ENCODE measurements at places on chromosomes 7 and 10.
A peak's percentile ranks its signal among the peaks of the same experiment; 100 is the strongest.

DNA sequence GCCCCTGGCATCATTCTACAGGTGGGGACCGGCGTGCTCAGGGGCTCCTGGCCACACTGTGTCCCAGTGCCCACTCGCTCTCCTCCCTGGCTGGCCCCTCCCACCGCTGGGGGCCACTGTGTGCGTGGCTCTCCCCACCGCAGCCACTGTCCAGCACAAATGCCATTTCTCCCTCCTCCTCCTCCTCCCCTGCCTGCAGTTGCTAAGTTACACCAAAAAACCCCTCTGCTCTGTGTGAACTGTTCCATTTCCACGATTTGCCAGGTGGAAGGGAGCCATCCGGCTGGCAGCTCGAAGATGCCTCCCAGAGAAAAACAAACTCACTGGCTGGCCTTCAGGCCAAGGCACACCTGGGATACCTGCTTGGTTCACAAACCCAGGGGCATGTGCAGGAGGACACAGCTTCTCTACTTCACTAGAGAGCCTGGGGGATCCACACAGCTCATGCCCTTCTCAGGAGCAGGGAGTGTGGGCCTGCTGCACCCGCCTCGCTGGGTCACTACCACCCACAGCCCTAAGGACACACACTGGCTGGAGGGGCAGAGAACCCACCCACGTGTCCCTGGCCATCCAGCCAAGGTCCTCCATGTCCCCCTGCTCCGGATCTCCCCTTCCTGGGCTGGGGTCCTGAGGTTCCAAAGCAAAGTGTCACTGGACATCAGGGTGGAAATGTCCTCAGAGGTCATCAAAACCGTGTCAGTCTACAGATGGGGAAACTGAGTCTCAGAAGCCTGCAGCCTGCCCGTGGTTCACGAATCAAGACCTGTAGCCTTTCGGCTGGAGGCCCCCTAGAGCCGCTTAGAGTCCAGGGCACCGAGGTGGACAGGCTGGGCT is 1.7 kb downstream of the RASGEF1A start:
- DNase-seq = peak; percentile 43

DNA sequence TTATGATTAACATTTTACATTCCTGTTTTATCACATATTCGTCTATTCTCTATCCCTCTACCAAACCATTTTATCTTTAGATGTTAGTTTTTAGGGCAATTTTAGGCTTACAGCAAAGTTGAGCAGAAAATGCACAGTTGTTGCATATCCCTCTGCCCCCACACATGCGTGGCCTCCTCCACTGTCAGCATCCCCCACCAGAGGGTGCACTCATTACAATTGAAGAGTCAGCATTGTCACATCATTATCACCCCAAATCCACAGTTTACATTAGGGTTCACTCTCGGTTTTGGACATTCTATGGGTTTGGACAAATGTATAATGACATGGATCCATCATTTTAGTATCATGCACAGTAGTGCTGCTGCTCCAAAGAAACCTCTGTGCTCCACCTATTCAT is 86.4 kb downstream of the WDR37 start:
- DNase-seq = no peak

GRCh38 chr7:76155938-76156337 is 45.8 kb upstream of the SRRM3 start:
- no peak for DNase-seq

- no peak for DNase-seq
These were observed 10.5 kb upstream of the UNC5B start for GRCh38 chr10:71201849-71202248.

DNA sequence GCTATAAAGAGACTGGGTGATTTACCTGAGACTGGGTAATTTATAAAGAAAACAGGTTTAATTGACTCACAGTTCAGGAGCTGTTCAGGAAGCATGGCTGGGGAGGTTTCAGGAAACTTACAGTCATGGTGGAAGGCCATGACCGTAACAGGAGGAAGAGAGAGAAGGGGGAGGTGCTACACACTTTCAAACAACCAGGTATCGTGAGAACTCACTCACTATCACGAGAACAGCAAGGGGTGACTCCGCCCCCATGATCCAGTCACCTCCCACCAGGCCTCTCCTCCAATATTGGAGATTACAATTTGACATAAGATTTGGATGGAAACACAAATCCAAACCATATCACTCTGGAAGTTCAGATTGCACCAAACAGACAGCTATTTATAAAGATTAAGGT is 59.8 kb upstream of the ARHGAP21 start:
- DNase-seq = no peak

GRCh38 chr10:15099886-15100285 is 2.7 kb downstream of the RPP38 start:
- no peak for DNase-seq

DNA sequence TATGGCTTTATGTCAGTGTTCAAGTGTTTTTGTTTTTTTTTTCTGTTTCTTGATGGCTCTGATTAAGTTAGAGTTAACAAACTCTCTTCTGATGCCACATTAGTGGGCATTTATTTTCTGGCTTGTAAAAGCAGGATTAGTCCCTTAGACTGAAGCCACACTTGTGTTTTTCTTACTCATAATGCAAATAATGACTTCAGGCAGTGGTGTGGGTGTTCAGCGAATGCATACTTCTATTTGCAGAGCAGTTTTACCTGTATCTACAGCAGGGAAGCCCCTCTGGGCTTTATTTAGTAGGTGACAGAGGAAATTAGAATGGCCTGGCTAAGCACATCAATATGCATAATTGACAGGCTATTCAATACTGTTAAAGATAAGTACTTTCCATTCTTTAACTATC is 79.9 kb downstream of the CNNM2 start:
- no peak for DNase-seq

DNA sequence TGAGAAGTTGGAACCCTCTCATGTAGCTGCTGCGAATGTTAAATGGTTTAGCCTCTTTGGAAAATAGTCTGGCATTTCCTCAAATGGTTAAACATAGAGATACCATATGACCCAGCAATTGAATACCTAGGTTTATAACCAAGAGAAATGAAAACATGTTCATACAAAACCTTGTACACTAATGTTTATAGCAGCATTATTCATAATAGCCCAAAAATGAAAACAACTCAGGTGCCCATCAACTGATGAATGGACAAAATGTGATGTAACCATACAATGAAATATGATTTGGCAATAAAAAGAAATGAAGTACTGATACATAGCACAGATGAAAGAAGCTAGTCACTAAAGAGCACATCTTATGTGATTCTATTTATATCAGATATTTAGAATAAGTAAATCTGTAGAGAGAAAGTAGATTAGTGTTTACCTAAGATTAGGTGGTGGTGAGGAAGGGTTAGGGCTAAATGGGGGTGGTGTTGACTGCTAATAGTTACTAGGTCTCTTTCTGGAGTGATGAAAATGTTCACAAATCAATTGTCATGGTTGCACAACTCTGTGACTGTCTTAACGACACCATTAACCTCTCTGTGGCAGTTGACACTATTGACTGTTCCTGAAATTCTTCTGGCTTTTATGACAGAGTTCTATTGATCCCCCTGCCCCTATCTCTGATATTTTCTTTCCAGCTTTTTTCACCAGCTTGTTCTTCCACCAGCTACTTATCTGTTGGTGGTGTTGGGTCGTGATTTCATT is 35.2 kb downstream of the VCL start:
- DNase-seq = no peak

DNA sequence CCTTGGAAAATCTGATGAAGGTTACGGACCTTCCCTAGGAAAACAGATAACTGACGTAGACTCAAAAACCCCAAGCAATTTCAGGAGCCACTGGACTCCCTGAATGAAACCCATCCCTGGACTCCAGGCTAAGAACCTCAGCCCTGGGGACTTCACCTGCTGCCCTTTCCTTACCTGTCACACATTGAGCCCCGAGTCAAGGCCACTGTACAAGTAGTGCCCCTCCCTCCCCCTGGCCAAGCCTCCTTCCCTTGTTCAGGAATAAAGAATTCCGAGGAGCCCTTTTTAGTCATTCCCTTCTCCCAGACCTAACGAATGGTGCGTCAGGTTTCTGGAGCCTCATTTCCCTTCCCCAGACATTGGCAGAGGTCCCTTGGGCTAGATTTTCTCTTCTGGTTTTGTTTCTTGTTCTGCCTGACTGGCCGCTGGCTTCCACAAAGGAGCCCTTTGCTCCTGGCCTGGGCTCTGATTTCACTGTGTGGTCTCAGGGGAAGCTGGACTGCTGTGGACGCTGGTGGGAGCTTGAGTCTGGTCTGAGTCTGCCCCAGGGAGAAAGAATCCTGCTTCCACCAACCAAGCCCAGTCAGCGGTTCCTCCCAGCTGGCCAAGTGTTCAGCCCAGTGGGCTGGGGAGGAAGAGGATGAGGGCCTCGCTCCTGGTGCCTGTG is 31.7 kb downstream of the ZNF775 start:
- DNase-seq = no peak

- no peak for DNase-seq
These were observed 1.9 kb downstream of the GATA3 start for GRCh38 chr10:8056378-8056777.

GRCh38 chr7:137006293-137006692 is 137.8 kb downstream of the CHRM2 start:
- DNase-seq = no peak

DNA sequence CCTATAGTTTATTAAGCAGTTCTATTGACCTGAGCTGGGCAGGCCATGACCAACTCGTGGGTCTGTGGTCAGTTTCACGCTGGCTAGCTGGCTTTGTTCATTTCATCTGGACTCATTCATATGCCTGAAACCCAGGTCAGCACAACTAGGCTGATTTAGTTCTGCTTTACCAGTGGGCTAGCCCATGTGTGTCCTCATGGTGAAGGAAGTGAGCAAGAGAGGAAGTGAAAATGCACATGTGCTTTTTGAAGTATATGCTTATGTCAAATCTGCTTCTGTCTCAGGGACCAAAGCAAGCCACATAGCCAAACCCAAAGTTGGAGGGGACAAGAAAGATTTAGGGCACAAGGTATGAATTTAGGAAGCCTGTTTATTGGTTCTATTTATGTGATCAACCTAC is 154.5 kb downstream of the RNF133 start:
- no peak for DNase-seq

GRCh38 chr7:133782470-133782869 is 344.7 kb upstream of the LRGUK start:
- no peak for DNase-seq

GRCh38 chr7:8998762-8999161 is 565.4 kb downstream of the NXPH1 start:
- no peak for DNase-seq

- DNase-seq = no peak
These were observed 302.9 kb downstream of the WDR37 start for GRCh38 chr10:1358860-1359625.

DNA sequence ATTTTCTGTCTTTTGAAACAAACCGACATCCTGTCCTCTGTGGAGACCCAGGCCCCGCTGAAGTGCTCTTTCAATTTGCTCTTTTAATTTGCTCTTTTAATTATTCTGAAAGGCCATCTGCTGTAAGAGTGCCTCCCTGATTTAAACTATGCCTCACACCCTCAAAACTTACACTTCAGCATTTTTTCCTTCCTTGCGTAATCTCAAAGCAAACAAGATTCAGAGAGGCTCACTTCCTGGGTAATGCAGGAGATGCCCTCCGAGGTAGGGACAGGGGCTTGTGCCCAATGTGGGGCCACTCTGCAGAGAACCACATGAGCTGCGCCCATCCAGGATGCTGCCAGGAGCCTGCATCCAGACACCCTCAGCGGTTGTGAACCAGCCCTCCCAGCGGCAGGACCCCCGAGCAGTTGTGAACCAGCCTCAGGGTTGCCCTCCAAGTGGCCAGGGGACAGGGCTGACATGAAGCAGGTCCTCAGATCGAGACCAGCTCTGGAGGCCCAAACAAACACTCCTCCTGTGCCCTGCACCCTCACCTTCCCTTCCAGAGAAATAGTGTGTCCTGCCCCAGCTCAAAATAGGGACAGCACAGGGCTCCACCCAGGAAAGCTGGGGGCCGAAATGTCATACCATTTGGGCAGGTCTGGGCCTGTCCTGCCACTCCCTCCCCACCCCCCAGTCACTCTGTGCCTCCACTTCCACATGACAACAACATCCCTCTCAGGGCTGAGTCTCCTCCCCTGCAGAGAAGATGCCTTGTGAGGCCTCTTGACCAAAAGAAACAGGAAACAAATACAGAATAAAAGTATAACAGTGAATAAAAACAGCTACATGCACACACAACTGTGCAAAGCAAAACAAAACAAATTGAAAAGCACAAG is 190.4 kb downstream of the PTPRN2 start:
- no peak for DNase-seq

- DNase-seq = no peak
These were observed 472.5 kb upstream of the SEMA3D start for GRCh38 chr7:85659364-85659763.

DNA sequence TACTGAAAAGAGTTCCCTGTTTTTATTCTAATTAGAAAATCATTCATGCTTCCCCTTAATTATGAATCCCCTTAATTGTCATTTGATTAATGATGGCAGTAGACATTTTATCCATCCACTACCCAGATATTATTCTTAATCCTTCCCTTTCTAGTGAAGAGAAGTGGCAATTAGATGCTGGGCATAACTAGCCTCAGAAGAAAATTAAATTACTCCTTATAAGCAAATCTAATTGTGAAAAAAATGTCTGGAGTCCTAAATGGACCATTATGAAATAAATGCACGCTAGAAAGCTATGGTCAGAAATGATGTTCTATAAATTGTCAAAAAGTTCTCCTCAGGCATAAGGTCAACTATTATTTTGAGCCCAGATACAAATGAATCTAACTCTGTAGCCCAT is 4.5 kb downstream of the ABCB1 start:
- no peak for DNase-seq

GRCh38 chr10:10830293-10830986 is 187.2 kb upstream of the CELF2 start:
- no peak for DNase-seq

DNA sequence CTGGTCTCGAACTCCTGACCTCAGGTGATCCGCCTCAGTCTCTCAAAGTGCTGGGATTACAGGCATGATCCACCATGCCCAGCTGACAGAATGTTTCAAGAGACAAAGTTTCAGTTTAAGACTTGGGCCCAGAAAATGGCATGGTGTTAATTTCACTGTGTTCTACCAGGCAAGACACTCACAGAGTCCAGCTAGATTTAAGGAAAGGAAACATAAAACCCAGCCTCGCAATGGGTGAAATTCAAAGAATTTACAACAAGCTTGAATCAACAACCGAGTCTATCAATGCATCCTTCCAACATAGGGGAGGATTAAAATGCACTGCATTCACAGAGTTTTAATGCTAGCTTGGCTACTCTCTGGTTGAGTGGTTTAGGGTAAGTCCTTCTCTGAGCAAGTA is 764.0 kb downstream of the XPNPEP1 start:
- no peak for DNase-seq

- no peak for DNase-seq
These were observed 14.8 kb downstream of the KIF5B start for GRCh38 chr10:32041290-32042028.

- DNase-seq = no peak
These were observed 1078.2 kb upstream of the LRRTM3 start for GRCh38 chr10:65847436-65848230.

- DNase-seq = no peak
These were observed 227.6 kb upstream of the STEAP1 start for GRCh38 chr7:89926701-89927100.

GRCh38 chr10:103021900-103022293 is 103.8 kb downstream of the CNNM2 start:
- no peak for DNase-seq

Data from Peyer's patch (tissue), 4 donors.